ENCODE measurements at places on chromosomes 5 and 9. TPM values are rescaled to one million over a fixed set of nuclear protein-coding genes. Genes with fewer than 3 reads are reported as not detected.

SLC4A9 gene
- not detected for total RNA-seq

SLC28A3 gene
- 0.23 TPM for total RNA-seq

PHAX gene
- 42.8 TPM for total RNA-seq

CAMSAP1 gene
- 20.2 TPM for total RNA-seq

SNX18 gene
- 6.8 TPM for total RNA-seq

LCN15 gene
- not detected for total RNA-seq

TTC16 gene
- total RNA-seq, result 2.1 TPM

NEURL1B gene
- total RNA-seq, result 0.22 TPM

DCP2 gene
- total RNA-seq, result 91.0 TPM

TMC1 gene
- 0.38 TPM for total RNA-seq

DNA sequence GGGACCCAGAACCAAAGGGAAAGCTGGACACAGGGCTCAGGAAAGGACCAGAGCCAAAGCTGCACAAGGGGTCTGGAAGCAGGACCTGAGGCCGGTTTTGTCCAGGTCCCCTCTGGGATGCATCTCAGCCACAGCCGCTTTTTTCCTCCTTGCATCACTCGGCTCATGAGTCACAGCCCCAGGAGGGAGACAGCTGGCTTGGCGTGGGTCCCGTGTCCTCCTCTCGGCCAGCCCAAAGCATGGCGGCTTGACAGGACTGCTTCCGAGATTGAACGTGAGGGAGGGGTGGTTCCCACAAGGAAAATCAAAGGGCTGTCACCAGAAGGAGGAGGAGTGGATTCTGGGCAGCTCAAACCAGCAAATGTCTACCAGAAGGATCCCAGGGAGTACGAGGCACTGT, 56.7 kb upstream of the CPLX2 start:
- DNase-seq, result no peak

DNA sequence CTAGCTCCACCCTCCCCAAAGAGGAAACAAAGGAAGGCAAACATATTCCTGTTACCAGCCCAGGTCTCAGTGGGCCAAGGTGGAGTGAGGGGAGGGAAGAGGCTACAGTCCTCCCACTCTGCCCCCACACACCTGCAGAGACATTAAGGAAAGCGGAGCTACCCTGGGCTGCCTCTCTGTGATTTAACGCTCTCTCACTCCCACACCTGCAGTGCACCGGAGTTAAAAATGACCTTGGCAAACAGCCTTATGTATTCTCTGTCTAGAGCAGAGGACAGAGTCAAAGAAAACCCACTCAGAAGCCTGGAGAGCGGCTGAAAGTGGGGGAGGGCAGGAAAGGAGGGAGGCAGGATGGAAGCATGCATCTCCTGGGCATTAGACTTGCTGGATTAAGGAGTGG, 32.7 kb downstream of the KCNIP1 start:
- DNase-seq, result no peak

DNA sequence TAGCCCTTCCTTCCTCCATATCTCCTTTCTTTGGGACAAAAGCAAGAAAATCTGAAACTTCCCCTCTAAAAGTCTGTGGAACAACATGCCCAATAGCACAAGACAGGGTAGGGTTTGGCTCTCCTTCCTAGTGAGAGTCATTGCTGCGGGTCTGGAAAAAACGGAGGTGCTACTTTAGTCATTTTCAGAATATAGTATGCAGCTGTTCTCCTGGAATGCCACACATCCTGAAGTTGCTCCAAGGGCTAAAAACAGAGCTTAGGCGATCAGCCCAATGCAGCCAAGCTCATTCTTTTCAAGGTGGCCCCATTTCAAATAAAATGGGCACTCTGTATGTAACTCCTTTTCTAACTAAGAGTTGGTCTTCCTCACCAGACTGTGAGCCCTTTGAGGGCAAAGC, 39.5 kb upstream of the MYOT start:
- DNase-seq, result no peak

DNA sequence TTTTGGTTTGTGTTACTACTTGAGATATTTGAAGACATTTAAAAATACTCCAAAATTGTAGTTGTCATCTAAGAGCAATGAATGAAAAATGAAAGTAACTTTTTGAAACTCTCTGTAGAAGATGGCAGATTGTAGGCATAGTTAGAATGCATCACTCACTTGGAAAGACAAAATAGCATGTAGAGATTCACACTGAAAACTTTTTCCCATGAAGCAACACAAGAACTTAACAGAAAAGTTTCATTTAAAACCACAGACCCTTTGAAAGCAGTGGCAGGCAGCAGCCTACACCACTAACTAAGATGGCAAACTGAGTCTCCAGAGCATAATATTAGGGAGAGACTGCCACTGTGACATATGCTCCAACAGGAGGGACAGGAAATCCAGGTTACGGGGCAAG, 18.9 kb upstream of the FAM174A start:
- DNase-seq, result no peak

DNA sequence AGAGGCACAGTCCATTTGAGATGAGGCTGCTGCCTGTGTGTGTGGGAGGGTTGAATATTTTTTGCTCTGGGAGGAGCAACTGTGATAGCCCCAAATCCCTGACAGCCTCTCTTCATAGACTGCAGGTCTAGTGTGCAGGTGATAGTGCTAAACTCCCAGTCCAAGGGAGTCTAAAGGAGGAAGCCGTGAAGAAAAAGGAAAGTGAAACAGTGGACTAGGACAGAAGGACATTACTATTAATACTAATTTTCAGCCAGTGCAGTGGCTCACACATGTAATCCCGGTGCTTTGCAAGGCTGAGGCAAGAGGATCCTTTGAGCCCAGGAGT, 295.0 kb downstream of the PDE4D start:
- DNase-seq, result no peak

DNA sequence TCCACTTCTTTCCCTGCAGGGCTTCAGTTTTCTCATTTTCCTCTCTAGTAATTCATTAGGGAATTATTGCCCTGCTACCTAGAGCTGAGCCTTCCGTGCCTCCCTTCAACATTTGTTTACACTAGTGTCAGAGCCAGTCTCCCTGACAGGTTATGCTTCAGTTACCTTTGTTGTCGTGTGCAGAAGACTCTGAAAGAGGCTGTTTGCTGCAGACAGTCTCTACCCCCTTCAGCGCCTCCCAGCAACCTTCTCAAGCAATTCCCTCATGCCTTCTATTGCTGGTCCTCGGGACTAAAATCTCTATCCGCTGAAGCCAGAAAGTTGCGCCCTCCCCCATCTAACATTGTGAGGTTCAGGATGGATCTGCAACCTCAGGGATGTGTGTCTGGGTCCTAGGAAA, 12.8 kb downstream of the RALGPS1 start:
- no peak for DNase-seq

- DNase-seq, result no peak
Measured at GRCh38 chr5:446883-447263, 3.9 kb downstream of the EXOC3 start.

- no peak for DNase-seq
Measured at GRCh38 chr9:22170990-22171670, 162.0 kb upstream of the CDKN2B start.

DNA sequence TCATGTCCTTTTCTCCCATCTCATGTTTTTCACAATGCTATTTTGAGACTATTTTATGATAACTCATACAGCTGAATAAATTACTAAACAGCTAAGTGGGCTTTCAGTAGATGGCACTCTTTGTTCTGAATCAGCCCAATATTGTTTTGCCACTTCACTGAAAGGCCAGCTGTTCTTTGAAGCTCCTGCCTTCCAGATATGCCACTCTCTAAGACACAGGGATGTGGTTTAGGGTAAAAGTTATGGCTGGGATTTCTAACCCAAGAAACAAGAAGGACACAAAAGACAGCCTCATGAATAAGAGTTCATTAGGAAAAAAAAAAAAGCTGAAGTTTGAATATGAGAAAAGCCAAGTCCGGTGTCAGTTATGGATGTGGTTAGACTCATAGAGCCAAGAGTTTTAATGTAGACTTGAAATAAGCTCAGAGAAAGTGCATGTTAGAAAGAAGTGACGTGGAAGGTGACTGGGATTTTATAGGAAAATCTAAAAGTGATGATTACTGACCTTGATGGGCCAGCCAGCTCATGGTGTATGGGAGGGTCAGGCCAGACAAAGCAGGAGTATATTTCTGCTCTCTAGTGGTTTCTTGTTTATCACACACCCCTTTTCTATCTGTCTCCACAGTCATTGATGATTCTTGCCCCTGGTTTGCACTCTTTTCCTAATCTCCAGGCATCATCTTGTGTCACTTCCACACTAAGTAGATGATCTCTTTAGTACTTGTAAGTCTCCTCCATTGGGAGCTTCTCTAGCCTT, 488.5 kb downstream of the NR2F1-AS1 start:
- no peak for DNase-seq

DNA sequence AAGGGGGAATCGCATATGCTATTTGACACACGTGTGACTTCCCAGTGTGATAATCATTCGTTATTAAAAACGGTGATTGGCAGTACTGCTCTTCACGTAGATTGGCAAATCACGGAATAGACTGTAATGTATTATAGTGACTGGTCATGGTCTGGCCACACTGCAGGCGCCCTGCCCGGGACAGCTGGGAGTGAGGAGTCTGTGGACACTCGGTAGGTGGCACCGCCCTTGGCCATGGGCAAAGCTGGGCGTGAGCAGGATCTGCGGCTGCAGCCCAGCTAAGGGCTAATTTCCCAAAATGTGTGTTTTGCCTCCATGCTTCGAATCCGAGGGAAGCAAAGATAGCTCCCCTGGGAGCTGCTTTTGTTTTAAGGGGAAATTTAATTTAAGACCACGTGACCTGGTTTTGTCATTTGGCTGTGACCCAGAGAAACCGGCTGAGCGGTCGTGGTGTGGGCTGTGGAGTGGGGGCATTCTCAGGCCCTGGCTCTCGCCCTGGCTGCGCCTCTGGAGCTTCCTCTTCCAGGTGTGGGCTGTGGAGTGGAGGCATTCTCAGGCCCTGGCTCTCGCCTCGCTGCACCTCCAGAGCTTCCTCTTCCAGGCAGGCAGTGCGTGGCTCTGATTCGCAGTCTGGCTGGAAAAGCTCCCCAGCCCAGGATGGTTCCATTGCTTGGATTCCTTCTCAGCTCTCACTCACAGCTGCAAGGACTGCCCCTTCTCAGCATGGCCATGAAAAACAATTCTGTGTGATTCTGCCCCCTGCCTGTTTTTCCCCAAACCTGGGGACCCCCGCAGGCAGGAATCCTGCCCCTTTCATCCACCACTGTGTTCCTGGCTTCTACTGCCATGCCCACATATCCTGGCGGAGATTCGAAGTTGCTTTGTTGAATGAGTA, 131.1 kb downstream of the OLFM1 start:
- no peak for DNase-seq

DNA sequence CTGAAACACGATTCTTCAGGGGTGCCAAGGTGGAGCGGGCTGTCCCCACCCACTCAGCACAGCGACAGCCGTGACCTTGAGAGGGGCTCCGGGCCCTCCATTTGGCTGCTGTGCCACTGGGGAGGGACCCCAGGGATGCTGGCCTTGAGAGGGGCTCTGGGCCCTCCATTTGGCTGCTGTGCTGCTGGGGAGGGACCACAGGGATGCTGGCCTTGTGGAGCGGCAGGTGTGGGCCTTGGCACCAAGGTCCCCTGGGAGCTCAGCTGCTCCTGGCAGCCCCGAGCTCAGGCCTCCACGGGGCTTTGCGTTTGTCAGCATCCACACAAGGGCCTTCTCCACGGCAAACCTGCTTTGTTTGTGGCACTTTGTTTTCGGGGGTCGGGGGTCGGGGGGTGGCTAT, 137.6 kb upstream of the LPCAT1 start:
- DNase-seq, result no peak

GRCh38 chr5:178108966-178109365, 4.4 kb upstream of the N4BP3 start:
- DNase-seq, result no peak

DNA sequence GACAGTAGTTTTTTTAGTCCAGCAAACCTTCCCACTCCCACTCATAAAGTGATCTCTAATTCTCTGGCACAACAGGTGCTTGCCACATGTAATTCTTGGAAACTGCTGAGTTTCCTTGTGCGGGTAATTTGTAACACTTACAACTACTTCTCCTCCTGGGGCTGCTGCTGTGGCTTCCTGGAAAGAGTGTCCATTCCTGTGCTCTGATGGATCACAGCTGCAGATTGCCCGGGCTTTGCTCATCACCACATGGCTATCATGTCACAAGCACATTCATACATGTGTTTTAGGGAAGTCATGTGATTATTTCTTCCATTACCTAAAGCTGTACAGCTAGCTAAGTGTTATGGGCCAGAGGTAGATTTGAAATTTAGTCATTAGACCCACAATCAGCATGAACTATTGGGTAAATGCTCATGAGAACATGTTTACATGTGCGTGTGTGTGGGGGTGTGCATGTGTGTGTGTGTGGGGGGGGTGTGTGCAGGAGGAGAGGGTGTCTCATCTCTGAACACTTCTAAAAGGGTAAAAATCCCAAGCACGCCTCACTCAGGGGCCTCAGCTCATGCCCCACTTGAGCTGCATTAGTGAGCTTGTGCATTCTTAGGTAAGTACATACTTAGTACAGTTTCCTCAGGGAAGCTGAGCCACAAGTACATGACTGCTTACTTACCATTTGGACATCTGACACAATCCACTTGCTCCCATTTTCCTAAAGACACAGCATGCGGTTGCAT, 118.1 kb upstream of the CCDC112 start:
- DNase-seq, result no peak

DNA sequence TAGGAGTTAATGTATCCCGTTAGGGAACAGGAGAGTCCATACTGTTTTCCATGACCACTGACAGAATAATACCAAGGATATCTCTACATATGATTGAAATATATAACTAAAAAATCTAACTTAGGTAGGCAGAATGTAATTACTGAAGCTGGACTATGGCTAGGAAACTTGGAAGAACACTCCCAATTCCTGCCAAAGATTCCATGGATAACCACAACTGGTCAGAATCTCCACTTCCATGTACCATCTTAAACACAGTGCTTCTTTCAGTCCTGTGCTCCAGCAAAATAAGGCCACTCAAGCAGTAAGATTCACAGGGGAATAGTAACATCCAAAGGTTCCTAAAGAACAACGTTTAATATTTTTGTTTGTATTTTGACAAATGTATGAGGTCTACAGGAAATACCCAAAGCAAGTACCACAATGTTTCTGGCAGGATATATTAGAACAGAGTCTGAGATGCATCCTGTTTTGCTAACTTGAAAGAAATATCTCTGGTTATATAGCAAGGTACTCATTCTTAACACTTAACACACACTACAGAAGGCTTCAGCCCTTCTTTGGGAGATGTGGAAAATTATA, 295.0 kb downstream of the ADAMTS6 start:
- DNase-seq, result no peak

- no peak for DNase-seq
Measured at GRCh38 chr5:143514616-143515335, 111.3 kb upstream of the NR3C1 start.

- DNase-seq, result no peak
Measured at GRCh38 chr9:133066181-133066983, 4.6 kb downstream of the CEL start.
